ENCODE measurements at places on chromosomes 2 and 18. TPM values are rescaled to one million over a fixed set of nuclear protein-coding genes. Genes with fewer than 3 reads are reported as not detected.

DNA sequence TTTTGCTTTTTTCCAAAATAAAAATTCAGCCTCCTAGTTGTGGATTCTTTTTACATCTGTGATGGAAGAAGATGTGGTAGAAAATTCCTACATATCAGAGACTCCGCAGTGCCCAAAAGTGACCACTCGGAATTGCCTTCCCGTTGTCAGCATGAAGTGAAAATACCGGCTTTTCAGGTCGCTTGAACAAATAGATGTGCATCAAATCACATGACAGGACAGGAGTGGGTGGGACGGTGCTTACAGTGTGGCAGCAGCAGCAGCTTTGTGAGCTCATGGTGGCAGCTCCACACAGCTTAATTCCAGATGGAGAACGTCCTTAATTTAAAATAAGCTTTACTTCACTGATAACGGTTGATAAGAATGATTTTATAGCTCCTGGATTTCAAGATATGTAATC lies 20.3 kb downstream of the SALL3 start:
- no peak overlapping the region for H3K27ac ChIP-seq
- no peak overlapping the region for H3K4me3 ChIP-seq
- H3K36me3 ChIP-seq = no peaks in the 10 kb centered on the region

GRCh38 chr2:46481198-46482193 lies 2.1 kb downstream of the TMEM247 start:
- H3K4me1 ChIP-seq = peaks cover 9% of the 10 kb centered on the region
- no peaks in the 10 kb centered on the region for H3K36me3 ChIP-seq
- H3K27me3 ChIP-seq = no peaks in the 10 kb centered on the region
- no peak for DNase-seq
- H3K4me3 ChIP-seq = no peak overlapping the region

GRCh38 chr2:57891086-57891712 lies 155.4 kb upstream of the VRK2 start:
- H3K4me1 ChIP-seq = peaks cover 8% of the 10 kb centered on the region
- DNase-seq = no peak
- H3K27me3 ChIP-seq = peaks cover 2% of the 10 kb centered on the region
- no peak overlapping the region for H3K4me3 ChIP-seq
- H3K36me3 ChIP-seq = no peaks in the 10 kb centered on the region

DNA sequence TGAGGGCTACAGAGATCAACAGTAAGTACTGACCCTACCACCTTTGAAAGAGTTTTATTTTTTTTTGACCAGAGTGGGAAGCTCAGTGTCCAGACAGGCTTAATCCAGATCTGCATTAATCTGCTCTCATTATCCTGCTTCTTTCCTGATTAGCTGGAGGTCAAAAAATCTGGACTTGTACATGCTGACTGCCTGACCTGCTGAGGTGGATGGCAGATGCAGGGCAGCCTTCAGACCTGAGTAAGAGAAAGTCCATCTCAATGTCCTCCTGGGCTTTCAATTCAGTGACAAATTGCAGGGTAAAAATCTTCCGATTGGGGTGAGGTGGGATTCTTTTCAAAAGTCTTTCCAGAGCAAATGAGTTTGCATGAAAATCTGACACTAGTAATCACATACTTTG lies 998.8 kb upstream of the PIK3C3 start:
- no peaks in the 10 kb centered on the region for H3K4me1 ChIP-seq
- H3K27me3 ChIP-seq = no peaks in the 10 kb centered on the region
- no peaks in the 10 kb centered on the region for H3K36me3 ChIP-seq
- no peak overlapping the region for H3K4me3 ChIP-seq

Gene DHRS9
- total RNA-seq = not detected

Gene NAT8
- not detected for total RNA-seq

Gene TXNDC2
- not detected for total RNA-seq

Gene UBXN2A
- total RNA-seq = 11.2 TPM
